ENCODE measurements at places on chromosomes 11 and 22. TPM values are rescaled to one million over a fixed set of nuclear protein-coding genes. Genes with fewer than 3 reads are reported as not detected.

The SCO2 gene
- 1.3 TPM for total RNA-seq

The TEAD1 gene
- total RNA-seq, result 88.8 TPM

The NPAS4 gene
- total RNA-seq, result 1.5 TPM

The PGA4 gene
- total RNA-seq, result not detected

The MCHR1 gene
- 0.23 TPM for total RNA-seq

The OR8G5 gene
- total RNA-seq, result not detected

The CTTN gene
- total RNA-seq, result 387 TPM

The FLRT1 gene
- total RNA-seq, result 3.8 TPM

The NNMT gene
- 49.6 TPM for total RNA-seq

The BTG4 gene
- not detected for total RNA-seq

The OR10G6 gene
- total RNA-seq, result not detected

The DEFB131B gene
- total RNA-seq, result not detected

The ADAMTS15 gene
- 3.2 TPM for total RNA-seq

The CLTCL1 gene
- total RNA-seq, result 3.4 TPM

The KRTAP5-7 gene
- not detected for total RNA-seq

The OR51D1 gene
- total RNA-seq, result not detected

The DERL3 gene
- 6.2 TPM for total RNA-seq

The PTPN5 gene
- 0.43 TPM for total RNA-seq

The SLC15A3 gene
- total RNA-seq, result 23.2 TPM

The LIF gene
- 17.8 TPM for total RNA-seq

The ZNF280A gene
- not detected for total RNA-seq

The CSNK1E gene
- total RNA-seq, result 131 TPM

The TPP1 gene
- total RNA-seq, result 161 TPM

The KRTAP5-10 gene
- total RNA-seq, result not detected

The C11orf87 gene
- total RNA-seq, result not detected

The SPINDOC gene
- 19.6 TPM for total RNA-seq

The TRIM51 gene
- total RNA-seq, result not detected

The LAYN gene
- 20.5 TPM for total RNA-seq

The ST14 gene
- 193 TPM for total RNA-seq

The MS4A6E gene
- not detected for total RNA-seq

The ALKBH8 gene
- 5.2 TPM for total RNA-seq

The OOSP1 gene
- total RNA-seq, result not detected

The SERPIND1 gene
- total RNA-seq, result 0.58 TPM

The ACTN3 gene
- total RNA-seq, result 0.12 TPM

The SMIM35 gene
- total RNA-seq, result not detected

The DCHS1 gene
- total RNA-seq, result 25.1 TPM

The OR52I1 gene
- not detected for total RNA-seq

The AIP gene
- 94.2 TPM for total RNA-seq

The OR5D16 gene
- total RNA-seq, result not detected

The UBQLN3 gene
- 0.26 TPM for total RNA-seq
